ENCODE measurements at places on chromosomes 1 and 21. TPM values are rescaled to one million over a fixed set of nuclear protein-coding genes. Genes with fewer than 3 reads are reported as not detected.

The BCL2L15 gene
- 0.03 TPM for total RNA-seq

The CELA2B gene
- total RNA-seq: not detected

DNA sequence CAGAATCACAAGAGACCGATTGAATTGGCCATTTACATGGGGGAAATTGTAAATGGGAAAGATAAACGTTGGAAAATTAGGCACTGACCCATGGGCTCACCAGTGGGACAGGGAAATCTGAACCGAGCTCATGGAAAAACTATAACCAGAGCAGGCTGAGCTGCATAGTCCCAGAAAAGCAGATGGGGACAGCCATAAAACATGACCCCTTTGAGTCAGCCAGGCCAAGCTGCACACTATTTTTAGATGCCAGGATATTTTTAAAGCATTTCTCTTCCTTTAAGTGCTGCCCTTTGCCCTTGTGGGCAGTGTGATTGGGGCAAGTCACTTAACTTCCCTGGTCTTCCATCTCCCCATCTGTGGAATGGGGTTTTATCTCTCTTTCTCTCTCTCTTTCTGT, 184.1 kb downstream of the FOXD2 start:
- DNase-seq: no peak

The MR1 gene
- 15.3 TPM for total RNA-seq

- no peak for DNase-seq
Measured at GRCh38 chr1:145702826-145703225, 4.3 kb downstream of the PDZK1 start.

All from MG63 (cell line).